ENCODE measurements at places on chromosomes 1 and 21.

DNA sequence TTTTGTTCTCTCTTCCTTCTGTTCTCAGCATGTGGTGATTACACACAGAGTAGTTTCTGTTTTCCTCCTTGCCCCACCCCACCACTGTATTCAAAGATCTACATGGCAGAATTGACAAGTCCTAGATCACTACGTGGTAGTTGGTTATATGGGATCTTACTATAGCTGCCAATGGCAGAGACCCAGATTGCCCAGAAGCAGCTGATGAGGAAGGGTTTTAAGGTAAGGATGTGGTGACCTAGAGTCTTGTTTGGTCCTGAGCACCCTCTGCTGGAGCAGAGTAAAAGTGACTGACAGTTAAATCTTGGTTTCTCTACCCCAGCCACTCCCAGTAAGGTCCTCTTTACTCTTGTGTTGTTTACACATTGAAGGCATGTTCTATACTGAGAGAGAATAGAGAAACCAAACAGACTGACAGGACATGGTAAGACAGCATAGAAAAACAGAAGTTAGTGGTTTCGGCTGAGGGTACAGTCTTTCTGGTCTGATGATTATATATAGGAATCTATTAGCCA, 22.8 kb upstream of the STRIP1 start:
- DNase-seq: no peak

DNA sequence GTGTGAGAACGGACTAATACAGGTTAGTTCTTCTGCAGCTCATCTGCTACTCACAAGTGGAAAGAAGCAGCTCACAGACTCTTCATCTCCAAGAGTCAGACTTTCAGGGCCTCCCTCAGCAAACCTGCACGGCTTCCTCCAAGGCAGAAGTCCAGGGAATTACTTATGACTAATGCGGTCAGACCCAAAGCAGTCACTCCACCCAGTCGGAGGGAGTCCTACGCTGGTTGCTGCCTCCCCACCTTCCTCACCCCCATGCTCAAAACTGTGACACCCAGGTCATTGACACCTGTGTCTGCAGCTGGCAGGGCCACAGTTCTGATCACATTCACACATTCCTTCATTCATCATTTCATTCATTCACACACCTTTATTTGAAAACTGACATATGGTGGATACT, 38.4 kb upstream of the PRDM2 start:
- no peak for DNase-seq

- no peak for DNase-seq
These were observed 511.2 kb downstream of the USP25 start for GRCh38 chr21:16241016-16241415.

DNA sequence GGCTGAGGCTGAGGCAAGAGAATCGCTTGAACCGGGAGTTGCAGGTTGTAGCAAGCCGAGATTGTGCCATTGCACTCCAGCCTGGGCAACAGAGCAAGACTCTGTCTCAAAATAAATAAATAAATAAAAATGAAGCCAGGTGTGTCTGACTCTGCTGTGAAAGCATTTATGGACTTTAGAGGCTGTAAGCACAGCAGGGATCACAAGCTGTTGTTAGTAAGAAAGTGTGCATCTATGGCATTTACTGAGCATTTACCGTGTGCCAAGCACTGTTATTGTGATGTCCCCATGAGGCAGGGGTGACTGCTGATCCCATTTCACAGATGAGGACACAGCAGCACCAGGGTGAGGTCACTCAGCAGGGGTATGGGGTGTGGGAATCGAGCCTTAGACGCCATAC, 20.1 kb downstream of the FAM151A start:
- DNase-seq: no peak
